GM19239 (cell line): ENCODE measurements at places on chromosomes 5 and 9.

DNA sequence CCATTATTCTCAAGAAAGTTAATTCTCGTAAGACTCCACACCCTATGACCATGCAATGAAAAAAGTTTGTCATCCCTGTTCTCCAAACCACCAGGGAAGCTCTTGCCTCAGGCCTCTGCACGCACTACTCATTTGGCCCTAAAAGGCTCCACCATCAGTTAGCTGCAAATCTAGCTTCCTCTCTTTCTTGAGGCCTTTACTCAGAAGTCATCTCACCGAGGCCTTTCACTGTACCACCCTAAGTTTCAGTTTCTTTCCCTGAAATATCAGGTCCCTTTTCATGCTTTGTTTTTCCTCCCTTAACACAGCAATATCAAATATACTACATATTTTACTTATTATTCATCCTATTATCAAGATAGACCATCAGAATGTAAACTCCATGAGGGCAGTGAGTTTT lies 39.1 kb downstream of the OXCT1 start:
- no peak for DNase-seq

DNA sequence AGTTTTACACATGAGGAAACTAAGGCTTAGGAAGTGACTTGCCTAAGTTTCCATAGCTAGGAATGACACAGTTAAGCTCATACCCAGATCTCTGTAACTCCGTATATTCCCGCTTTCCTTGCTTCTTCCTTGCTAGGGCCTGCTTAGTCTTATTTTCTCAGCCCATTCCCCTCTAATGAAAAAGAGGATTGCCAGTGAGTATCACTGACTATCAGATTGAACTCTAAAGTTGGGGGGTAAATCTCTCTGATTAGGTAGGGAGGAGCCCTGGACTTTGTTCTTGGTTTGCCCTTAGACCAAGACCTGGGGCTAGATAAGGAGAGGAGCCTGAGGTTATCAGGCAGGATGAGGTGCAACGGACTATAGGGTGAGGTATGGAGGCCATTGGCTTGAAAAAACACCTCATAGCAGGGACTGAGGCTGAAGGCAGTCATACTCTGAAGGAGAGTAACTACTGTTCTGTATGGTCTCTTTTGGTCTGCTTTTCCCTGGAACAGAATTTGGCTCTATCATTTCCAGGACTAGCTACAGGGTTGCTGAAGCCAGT lies 2.5 kb downstream of the TRIM32 start:
- DNase-seq = no peak

GRCh38 chr5:7261049-7261448 lies 134.9 kb upstream of the ADCY2 start:
- no peak for DNase-seq

GRCh38 chr5:138809391-138809790 lies 56.2 kb downstream of the CTNNA1 start:
- no peak for DNase-seq

DNA sequence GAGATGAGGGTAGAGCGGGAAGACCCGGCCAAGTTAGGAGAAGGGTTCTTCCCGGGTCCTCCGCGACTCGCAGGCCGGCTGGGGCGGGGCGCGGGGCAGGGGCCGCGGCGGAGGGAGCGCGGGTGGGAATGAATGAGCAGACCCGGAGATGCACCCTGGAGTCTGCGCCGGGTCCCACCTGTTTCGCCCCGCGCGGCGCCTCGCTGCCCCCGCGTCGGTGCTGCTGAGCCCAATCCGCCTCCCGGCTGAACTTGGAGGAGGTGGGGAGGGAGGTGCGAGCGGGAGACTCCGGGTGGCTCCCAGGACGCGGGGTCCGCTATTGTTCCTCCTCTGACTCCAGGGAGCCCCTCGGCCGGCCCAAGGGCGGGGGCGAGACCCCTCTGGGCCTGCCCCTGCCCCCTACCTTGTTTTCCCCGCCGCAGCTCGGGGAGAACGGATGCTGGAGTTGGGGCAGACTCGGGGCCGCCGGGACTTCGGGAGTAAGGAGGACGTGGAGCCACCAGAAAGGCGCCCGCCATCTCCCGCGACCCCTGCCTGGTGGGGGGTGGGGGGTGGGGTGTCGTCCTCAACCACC lies 659 bp downstream of the RAI14 start:
- DNase-seq = no peak

DNA sequence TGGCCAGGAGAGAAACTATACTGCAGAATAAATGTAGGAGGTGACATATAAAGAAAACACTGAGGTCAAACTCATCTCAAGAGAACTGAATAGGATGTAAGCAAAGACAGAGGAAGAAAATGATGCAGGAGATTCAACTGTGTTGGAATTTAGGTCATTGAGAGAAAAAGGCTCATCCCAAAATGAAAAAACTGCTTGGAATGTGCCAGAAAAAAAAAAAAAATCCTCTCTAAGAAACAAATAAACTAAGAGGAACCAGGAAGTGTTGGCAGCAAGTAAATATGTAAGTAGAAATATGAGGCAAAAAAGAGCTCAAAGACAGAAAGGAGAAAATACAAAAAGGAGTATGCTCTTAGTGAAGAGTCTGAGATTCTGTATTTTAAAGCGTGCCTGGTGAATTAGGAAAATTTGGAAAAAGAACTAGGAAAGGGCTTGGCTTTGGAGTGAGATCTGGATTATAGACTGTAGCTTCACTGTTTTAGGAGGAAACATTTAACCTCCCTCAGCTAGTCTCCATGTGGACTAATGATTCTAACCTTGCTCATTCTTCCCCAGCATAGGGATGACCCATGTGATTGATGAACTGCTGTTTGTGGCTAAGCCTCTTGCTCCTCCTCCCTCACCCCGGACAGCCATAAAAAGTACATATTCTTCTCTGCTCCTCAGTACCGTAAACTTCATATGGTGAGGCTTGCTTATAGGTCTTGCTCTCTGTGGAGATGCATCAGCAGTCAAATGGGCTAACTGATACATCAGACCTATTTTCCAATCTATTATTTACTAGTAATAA lies 185.6 kb upstream of the POU5F2 start:
- DNase-seq = no peak

DNA sequence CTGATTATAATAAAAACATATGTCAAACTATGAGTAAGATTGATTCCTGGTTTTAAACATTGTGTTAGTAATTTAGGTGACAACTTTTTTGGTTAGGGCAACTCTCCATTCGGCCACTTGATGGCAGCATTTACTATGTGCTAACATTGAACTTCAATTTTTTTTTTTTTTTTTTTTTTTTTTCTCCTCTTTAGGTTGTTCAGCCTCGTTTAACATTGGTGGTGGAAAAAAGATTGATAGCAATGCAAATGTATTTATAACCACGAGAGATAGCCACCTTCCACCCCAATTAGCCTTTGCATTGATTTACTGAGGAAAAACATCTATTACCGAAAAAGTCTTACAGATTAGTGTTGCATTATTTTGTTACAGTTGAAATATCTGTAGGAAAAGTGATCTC lies 159.1 kb downstream of the CSNK1G3 start:
- DNase-seq = peak; percentile 6

DNA sequence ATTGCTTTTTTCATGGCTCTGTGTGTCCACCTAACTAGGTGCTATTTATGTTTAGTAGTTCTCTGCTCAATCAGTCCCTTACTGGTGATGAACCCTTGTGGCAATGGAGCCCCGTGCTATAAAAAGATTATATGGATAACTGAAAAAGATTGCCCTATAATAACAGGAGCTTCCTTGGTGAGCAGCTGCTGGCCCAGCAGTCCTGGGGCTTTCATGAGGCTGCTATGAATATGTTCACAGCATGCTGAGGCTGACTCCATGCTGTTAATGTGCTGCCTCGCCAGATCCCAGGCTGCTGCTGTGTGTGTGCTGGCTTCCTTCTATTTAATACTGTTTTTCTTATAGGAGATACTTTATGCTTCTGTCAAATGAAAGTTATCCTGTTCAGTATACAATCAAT lies 357.5 kb downstream of the TAF11L14 start:
- DNase-seq = no peak

DNA sequence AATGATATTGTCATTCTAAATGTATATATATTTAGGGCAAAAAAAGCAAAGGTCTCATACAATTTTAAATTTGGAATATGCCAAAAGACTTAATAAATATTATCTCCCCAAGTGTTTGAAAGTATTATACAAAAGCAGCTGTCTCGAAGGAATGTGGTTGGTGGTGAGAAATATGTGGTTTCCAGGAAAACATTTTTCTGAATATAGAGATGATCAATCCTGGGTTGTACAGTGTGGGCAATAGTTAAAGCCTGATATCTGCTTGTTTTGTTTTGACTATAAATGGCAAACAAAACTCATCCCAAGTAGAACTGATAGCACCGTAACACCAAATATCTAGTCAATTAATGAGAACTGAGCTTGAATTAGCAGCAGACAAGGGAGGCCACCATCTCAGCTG lies 391.8 kb upstream of the CD180 start:
- DNase-seq = no peak

DNA sequence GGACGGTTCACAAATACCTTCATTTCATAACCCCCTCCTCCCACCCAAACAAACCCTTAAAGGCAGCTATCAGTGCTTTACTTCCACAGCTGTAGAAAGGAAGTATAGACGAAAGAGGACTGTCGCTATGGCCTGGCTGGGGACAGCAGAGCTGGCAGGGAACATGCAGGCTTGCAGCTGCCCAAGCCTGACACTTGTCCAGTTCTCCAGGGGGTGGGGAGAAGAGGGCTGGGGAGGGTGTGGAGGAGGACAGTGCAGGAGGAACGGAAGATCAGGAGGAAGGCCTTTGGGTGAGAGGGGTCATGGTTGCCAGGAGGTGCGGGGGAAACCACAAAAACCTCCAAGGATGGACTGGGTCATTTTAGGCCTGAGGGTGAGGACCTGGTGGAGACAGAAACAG lies 25.9 kb downstream of the ARPC5L start:
- DNase-seq = no peak

- no peak for DNase-seq
Measured at GRCh38 chr9:117649126-117649525, 55.1 kb upstream of the TLR4 start.

DNA sequence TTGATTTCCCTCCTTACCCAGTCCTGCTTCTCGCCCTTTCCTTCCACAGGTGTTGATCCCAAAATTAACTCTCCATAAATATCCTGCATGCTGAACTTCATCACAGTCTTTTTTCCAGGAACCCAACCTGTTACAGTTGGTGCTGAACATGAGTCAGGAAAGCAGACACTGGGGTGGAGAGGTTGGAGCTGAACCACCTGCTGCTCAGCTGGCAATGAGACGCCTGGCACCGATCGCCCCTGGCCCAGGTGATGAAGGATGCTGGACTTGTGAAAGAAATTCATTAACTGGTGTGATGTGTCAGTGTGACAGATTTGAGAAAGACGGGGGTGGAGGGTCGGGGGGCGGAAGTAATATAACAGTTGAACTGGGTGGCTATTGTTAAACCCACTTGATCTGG lies 30.6 kb downstream of the CPLX2 start:
- DNase-seq = no peak

GRCh38 chr9:37456817-37457216 lies 8.4 kb downstream of the ZBTB5 start:
- no peak for DNase-seq

DNA sequence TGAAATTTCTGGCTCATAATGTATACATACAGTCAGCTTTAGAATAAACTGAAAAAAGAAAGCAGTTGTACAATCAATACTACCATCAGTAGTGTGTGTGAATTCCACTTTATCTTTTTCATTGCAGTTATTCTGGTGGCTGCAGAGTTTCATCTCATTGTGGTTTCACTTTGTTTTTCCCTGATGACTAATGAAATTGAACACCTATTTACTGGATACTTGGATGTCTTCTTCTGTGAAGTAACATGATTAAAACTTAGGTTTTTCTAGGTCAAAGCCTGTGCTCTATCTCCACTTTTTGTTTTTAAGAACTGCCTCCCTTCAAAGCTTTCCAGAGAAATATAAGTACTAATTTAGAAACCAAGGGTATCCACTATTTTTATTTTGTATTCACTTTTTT lies 174.3 kb downstream of the TRPM3 start:
- DNase-seq = no peak

DNA sequence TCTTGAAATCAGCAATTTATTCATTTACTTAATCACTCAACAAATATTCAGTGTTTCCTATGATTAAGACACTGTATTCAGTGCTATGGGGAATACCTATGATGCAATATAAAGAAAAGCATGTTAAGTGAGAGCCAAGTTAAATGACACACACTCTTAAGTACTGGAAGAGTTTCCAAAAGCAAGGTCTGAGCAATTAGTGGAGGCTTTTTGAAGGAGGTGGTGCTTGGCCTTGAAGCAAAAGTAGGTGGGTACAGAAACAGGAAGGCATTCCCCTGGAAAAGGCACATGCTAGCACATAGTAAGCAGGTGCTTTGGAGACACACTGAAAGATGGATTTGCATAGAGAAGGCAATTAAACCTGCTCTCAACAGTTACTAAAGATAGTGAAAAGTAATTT lies 4.0 kb downstream of the TSLP start:
- no peak for DNase-seq

DNA sequence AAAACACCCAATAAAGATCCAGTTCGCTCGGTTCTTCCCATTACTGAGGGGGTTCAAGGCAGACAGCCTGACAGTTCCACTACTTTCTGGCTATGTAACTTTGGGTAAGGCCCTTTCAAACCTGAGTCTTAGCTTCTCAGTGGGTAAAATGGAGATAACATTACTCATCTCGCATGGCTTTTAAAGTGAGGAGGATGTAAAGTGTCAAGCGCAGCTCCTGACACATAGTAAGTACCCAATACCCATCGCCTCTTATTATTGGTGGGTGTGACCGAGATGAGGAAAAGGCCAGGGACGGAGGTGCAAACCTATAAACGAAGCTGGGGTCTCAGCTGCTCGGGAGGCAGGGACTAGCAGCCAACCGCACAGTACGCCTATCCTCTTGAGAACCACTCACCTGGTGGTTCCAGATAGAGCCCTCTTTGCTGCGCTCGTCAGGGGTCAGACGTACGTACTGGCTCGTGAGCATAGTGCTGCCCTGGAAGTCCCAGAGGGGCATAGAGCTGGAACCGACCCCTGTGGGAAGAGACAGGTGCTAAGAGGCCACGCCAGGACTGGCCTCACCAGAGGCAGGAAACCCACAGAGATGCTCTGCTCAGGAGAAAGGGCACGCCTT lies 584 bp downstream of the LMAN2 start:
- no peak for DNase-seq

- no peak for DNase-seq
Measured at GRCh38 chr5:133930813-133931090, 37.7 kb downstream of the C5orf15 start.

DNA sequence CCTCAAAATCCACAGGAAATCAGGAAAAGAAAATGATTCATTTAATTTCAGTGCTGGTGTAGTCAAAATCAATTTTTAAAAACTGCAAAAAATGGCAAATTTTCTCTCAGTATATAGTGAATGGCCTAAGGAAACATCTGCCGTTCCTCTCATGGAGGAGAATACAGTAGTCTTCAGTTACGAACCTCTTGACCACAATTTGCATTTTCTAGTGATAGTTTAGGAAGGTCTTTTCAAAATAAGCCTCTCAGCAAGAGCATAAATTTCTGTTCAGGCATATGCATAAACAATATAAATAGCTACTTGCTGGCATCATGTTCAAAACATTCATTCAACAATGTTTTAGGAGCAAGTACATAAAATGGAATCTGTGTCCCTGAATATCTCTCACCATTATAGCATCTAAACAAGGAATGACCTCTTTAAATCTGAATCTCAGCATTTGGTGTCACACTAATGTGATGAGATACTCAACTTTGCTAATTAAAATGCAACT lies 33.5 kb downstream of the HAPLN1 start:
- DNase-seq = no peak

GRCh38 chr5:104932431-104932830 lies 1369.8 kb upstream of the NUDT12 start:
- DNase-seq = no peak
